ENCODE measurements at places on chromosomes 2 and 18.

DNA sequence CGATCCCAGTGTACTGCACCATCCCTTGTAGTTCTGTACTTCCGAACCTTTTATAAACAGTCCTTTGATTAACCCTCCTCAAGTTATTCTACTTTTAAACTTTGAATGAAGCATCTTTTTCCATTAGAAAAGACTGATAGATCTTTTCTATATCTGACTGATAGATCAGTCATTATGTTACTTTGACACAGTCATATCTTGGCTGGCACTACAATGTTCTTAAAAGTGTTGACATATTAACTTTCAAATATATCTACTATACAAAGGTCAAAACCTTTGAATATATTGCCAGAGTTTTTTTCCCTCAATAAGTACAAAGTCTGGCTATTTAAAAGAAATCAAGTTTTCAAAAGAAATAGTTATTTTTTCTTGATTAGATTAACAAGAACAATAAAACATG, 35.4 kb upstream of the NABP1 start:
- no peak for DNase-seq

GRCh38 chr2:47070155-47070919, 84.8 kb downstream of the STPG4 start:
- DNase-seq = no peak

DNA sequence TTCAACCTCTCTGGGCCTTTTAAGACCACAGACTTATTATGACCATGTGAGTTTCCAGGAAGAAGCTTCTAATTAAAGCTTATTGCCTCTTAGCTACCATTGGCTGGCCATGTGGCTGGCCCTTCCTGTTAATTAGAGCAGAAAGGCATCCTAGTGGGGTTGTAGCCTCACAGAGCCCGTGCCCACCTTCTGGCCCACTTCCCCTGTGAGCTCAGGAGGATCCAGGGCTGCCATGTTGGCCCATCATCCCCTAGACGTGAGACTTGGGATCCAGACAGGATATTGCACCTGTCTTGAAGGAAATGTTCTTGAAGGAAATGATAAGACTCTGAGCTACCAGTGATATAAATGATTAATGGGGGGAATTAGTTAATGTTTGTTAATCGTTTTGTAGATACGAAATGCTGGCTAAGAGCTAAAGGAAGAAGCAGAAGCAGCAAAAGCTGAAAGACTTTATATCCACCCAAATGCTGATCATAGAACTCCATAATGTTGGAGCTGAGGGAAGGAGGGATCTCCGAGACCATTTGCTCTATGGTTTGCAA, 255.4 kb downstream of the CLIP4 start:
- DNase-seq = no peak

- no peak for DNase-seq
These were observed 328.1 kb downstream of the MYCN start for GRCh38 chr2:16268301-16269000.

- no peak for DNase-seq
These were observed 32.0 kb upstream of the GPR55 start for GRCh38 chr2:230956827-230957755.

DNA sequence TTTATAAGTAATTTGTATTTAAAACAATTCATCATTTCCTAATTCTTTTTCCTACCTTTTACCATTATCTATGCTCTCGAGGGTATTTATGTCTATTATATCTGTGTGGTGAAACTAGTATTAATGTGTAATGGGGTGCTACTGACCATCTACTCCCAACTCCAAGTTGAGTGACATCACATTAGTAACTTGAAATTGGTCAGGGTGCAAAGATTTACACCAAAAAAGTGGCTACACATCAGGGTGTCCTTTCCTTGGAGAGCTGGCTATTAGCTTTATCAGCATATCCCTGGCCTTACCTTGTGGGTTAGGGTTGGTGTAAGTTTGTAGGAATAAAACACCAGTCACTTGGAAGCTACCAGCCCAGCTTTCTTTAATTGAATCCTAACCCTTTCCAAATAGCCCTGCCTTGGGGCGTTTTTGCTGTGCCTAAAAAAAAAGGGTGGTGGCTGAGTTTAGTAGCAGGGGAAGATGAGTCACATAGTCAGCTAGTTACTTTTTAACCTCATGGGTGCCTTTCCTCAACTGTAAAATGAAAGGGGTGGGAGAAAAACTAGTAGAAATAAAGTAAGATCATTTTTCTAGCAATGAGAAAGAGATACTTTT, 14.0 kb downstream of the ANXA4 start:
- no peak for DNase-seq

DNA sequence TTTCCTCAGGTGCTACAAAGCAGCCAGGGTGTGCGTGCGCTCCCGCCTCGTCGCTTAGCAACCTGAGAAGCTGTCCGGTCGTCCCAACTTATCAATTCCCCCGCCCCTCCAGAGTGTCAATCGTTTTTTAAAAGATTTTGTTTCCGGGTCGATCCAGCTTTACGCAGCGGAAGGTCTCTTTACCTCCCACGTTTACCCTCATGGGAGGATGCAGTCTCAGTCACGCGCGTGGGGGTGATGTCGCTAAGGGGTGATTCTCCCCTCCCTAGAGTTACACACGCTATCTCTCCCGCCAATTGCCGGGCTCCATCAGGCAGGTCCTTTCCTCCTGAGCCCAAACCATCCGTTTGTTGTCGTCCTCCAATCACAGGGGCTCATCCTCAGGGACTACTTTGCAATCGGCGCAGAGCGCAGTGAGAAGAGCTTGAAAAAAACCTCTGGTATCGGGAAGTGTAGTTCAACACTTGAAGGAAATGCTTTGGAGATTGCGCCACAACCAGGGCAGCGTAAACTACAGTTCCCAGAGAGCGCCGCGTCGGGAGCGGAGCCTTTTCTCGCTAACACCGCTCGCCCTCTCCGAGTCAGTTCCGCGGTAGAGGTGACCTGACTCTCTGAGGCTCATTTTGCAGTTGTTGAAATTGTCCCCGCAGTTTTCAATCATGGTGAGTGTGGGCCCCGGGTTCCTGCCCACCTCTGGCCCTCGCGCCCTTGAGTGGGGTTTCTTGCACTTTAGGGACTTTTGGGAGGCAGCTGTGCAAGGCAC, at the start of the genes MDH1 and WDPCP:
TSS of gene MDH1 (plus strand) at position 579 of the 763 bp plus-strand sequence. CDS start at position 660, 81 bp downstream.
TSS of gene WDPCP (minus strand) at position 93 of the 763 bp plus-strand sequence. CDS start 206 bp downstream, outside the sequence.
- DNase-seq = peak; percentile 90

- DNase-seq = no peak
These were observed 76.6 kb downstream of the RDH14 start for GRCh38 chr2:18483896-18484295.

GRCh38 chr2:127705391-127706065, 4.2 kb downstream of the SFT2D3 start:
- DNase-seq = no peak

GRCh38 chr2:204197336-204198005, 260.9 kb downstream of the ICOS start:
- DNase-seq = no peak

- DNase-seq = no peak
These were observed 228.1 kb upstream of the RAB6C start for GRCh38 chr2:129751409-129751808.

- no peak for DNase-seq
These were observed 45.5 kb downstream of the TFCP2L1 start for GRCh38 chr2:121239471-121239870.

DNA sequence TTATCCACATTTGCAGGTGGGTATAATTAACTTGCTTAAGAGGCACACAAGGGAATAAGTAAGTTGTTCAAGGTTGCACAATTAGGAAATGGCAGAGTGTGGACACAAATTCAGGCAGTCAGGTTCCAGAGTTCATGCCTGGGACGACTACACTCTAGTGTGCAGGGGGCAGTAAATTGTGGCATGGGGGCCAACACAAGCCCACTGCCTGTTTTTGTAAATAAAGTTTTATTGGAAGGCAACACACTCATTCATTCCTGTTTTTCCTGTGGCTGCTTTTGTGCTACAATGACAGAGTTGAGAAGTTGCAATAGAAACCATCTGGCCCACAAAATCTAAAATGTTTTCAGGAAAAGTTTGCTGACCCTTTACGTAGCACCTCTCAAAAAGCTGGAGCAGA, 41.4 kb downstream of the XDH start:
- DNase-seq = no peak

DNA sequence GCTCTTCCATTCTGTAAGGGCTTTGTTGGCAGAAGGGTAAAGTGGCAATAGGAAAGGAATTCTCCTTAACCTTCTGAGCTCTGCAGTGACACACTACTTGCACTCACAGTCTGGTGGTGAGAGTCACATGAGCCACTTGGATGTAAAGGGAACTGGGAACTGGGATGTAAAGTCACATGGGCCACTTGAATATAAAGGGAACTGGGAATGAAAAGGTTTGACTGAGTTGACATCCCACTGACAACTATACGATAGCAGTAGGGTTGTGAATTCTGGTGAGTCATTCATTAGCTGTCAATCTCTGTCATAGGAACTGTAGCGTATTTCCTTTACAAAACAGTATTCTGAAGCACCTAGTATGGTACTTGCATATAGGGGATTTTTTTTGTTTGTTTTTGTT, 5.5 kb downstream of the RPE start:
- no peak for DNase-seq

- DNase-seq = no peak
These were observed 170.0 kb downstream of the AGAP1 start for GRCh38 chr2:235663875-235664274.

DNA sequence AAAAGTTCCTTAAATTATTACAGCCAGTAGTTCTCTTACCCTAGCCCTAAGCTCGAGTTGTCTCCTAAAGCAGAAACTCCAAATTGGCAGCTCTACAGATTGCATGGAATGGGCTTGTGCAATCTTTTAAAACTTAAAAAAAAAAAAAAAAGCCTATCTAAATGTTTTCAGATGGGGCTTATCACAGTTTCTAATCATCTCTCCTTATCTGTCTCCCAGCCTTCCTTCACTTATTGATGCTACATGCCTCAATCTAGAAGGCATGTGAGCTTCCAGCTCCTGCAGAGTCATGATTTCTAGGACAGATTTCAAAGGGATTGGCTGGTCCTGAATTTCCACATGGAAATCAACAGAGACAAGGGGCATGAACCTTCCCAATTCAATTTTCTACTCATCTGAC, 33.1 kb upstream of the PELI1 start:
- DNase-seq = no peak

DNA sequence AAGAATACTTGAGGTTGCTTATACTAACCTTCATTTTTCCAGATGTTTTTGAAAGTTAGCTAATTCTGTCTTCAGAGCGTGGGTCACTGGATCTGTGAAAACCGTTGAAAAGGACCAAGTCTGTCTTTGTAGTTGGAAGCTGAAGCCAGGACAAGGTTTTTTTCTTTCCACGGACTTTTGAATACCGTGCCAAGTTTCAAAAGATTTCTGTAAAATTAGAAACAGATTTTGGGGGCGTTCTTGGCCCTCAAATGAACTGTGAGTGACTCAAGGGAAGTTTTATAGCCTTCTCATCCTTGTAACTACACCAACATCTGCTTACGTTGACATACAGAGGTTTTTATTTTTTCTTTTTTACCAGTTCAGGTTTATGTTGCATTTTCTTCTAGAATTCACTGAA, at the start of gene FAP:
TSS of gene FAP (minus strand) at position 152 of the 400 bp plus-strand sequence. CDS start at position 34, 118 bp downstream.
- no peak for DNase-seq

- DNase-seq = no peak
These were observed 471.6 kb downstream of the MBD2 start for GRCh38 chr18:53752781-53753367.

DNA sequence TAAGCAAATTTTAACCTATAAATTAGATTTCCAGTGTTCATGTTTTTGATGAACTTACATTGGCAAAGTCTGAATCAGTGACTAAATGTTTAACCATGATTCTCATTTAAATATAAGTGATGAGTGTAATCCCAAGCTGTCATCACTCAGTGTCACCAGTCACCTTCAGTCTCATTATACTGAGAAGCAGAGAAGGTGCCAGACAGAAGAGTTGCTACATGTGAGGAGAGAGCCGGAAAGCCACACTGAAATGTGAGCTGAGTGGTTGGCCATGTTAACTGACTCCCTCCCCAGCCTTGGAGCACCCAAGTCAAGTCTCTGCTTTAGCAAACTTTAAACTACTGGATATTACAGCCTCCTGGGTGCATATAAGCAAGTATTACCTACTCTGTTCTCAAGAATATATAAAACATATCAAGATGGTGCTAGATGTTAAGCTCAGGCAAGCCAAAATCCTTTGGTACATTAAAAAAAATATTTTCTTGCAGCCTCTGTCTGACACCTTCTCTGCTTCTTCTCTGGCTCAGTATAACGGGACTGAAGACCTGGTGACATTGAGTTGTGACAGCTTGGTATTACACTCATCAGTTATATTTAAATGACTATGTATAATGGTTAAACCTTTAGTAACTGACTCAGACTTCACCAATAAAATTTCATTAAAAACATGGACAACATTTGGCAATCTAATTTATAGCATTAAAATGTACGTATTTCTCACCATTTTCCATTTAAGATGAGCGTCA, 75.8 kb upstream of the MAP3K20 start:
- no peak for DNase-seq

DNA sequence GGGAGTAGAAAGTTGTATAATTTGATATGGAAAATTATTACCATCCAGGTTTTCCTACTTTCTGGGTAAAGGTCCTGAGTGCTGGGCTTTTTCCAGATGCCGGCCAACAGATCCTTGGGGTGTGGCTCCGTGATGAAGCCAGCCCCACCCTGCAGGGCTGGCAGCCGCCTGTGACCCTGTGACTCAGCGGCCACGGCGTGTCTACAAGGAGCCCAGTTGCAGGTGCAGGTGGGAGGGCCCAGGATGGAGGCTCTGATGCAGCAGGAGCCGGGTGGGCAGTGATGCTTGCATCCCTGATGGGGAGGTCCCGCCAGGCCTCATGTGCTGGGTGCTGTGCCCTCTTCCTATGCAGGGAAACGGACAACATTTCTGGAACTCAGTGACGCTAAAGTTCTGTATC, 96.0 kb upstream of the ALKAL2 start:
- DNase-seq = no peak

DNA sequence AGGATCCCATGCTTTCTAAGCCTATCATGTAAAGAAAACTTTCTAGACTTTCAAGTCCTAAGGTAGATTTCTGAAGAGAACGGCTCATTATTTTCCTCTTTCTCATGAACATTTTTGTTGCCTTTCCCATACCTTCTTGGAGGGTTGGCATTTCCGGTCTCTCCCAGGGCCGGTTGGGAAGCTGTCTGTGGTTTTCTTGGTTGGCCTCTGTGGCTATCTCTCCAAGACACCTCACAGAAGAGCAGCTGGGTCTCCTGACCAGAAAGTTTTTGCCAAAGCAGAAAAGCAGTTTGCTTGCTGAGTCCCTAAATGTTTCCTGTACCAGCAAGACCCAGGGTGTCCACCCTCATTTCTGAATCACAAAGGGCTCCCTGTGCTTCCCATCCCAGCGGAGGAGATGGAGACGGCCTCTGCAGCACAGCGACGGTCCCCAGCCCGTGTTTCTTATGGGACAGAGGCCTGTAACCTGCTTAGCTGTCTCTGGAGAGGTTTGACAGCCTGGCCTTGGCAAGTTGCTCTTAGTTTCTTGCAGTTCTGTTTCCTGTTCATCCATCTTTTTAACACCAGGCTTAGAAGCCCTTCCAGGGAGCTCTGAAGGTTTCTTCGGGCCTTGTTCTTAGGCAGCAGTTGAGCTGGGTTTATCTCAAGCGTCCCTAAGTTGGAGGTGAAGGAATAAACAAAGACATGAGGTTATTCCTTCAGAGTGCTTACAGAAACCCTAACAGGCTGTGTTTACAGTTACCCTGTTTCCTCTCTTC, 39.8 kb downstream of the GREB1 start:
- DNase-seq = no peak
